Amniotic stem cell (primary cell): ENCODE measurements at places on chromosomes 3 and 15.
A peak's percentile ranks its signal among the peaks of the same experiment; 100 is the strongest.

- DNase-seq, result no peak
Observed at GRCh38 chr3:148591525-148591924, 106.2 kb upstream of the AGTR1 start.

GRCh38 chr3:141401573-141402475, 33.5 kb downstream of the ZBTB38 start:
- DNase-seq, result no peak

DNA sequence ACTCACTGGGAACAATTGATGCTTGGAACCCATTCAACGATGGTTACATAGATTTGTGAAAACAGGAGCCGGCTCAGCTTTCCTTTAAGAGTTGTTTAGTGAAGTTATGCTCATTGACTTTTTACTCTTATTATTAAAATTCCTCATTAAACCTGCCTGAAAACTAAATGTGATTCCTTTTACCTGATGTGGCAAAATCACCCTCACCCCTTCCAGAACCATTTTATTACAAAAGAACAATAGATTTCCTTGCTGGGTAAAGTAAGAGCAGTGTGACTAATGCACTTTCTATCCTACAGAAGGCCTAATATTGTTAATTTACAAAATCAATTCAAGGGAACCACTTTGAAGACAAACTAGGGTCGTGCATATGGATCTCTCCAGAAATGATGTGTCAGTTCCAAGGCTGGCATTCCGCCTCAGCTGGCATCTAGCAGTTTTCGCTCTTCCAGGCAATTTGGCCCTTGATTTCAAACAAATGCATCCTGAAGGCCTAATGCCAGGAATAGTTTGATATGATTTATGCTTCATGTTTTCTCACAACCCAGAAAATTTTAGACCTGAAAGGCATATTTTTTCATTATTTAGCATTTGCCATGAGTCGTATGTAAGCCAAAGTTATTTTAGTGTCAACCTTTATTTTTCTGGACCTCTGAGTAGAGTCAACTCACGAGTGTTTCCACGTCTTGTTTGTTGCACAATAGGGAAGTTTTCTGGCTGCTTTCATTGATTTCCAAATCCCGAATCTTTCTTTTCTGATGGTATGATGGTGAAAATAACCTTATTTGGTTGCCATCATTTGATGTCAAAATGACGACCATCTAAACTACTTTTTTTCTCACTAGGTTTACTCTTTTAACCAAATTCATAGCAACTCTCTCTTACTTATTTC, 447.8 kb downstream of the MECOM start:
- DNase-seq, result no peak

- no peak for DNase-seq
Observed at GRCh38 chr3:71907996-71908395, 123.0 kb upstream of the PROK2 start.

GRCh38 chr15:60800299-60801072, 321.5 kb upstream of the ICE2 start:
- DNase-seq, result no peak

- no peak for DNase-seq
Observed at GRCh38 chr15:64006642-64007041, 39.6 kb downstream of the DAPK2 start.

DNA sequence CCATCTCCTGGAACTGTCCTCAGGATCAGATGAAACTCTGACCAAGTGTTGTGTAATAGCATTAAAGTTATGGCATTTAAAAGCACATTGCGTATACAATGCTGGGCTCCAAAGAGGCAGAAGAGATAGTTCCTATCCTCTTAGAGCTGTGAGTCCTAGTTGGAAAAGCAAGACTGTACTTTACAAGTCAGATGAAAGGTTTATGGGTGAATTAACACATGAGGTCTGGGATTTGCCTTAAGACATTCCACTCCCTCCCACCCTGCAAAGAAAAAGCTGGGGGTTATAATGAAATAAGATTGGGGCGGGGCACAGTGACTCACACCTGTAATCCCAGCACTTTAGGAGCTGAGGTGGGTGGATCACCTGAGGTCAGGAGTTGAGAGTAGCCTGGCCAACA, 35.6 kb downstream of the SNAPC5 start:
- no peak for DNase-seq

- no peak for DNase-seq
Observed at GRCh38 chr15:90839187-90840071, 29.0 kb upstream of the FURIN start.

- DNase-seq, result no peak
Observed at GRCh38 chr15:91872356-91873137, 19.0 kb downstream of the SLCO3A1 start.

DNA sequence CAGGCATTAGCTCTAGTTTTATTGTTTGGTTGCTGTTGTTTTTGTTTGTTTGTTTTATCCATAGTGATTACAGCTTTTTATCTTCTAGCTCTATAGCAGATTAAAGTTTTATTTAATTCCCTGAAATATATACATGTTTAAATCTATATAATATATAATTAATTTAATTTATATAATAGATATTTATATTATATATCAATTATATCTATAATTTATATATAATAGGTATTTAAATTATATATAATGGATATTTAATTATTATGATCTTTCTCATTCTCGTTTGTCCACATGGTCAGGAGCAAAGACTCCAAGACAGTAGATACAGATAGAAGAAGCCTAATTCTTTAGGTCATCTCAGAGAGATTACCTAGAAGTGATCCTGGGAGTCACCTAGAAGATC, 238.8 kb upstream of the GPR149 start:
- DNase-seq, result no peak

DNA sequence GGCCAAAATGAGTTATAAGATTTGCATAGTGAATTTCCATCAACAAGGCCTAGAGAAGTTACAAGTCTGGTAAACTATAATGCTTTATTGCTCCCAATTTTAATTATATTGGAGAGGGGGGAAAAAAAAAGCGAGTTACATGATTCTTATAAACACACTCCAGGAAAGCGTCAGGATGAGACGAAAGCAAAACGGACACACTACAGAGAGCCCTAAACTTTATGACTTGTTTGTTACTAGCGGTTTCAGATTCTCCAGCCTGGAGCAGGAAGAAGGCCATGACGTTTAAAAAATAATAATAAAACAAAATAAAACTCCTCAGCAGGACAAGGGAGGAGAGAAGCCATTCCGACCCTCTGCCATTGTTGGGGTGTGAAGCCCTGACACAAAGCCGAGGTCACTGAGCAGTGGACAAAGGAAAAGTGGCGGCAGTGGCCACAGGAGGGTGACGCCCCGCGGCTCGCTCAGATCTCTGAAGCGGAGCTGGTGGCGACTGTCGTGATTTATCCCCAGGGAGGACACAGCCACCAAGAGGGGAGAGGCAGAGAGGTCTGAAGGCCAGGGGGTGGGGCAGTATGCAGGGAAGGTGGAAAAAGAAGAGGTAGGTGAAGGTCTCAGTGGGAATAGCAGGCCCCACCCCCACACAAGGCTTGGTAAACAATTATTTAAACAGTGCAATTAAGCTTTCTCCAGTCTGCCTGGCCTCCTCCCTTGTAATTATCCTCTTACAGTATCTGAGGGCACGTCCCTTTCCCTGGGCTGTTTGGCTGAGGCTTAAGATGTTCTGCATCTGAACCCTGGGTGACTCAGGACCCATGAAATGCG, 45.3 kb downstream of the ADAMTS9 start:
- DNase-seq, result no peak

GRCh38 chr3:145058483-145058882, 1086.9 kb downstream of the DIPK2A start:
- no peak for DNase-seq

DNA sequence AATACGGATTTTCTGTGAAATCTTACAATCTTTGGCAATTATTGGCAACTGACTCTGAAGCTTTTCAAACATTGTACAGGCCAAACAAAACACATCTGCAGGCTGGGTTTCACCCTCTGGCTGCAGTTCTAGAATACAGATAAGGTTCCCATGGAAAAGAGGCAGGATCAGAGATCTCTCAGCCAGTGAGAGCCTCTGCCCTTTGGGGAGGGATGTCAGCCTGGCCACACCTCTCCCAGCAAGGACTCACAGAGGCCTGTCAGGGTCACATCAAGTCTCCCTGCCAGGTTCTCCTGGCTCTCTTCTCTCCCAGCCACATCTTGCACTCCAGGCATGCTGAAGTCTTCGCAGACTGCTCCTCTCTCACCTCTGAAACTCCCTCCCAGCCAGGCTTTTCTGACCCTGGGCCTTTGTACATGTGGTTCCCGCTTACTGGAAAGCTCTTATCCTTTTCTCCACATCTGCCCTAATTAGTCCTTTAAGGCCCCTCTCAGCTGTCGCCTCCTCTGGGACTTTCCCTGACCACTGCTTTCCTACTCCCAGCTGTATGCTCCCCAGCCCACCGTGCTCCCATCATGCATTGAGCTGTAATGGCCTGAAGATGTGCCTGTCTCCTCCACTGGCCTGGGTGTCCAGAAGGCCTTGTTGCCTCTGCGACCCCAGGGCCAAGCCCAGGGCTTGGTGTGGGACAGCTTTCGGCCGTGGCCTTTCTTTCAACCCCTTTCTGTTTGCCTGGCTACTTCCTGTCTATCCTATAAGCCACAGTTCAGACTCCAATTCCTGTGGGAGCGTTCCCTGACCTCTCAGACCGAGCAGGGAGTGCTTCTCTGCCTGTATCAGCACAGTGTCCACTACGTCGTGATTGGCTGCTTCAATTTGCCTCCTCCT, 4.3 kb downstream of the RBP1 start:
- DNase-seq, result no peak

- no peak for DNase-seq
Observed at GRCh38 chr3:180229113-180229512, 192.4 kb upstream of the PEX5L start.

DNA sequence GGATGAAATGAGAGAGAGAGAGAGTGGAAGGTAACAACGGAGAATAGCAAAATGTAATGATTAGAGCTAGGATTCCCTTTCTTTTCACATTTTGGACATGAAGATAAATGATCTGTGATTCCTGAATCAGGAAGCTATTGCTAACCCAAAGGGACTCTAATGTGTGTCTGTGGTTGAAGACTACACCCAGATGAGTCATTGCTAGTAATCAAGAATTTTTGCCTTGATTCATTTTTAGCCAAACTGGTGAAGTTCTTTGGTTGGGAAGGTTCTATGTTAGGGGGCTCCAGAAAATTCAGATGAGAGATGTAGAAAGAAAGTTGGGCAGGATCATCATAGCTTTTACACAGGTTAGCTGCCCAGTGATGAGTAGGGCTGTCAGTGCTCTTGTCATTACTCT, 116.4 kb downstream of the DUT start:
- DNase-seq, result peak; percentile 21

DNA sequence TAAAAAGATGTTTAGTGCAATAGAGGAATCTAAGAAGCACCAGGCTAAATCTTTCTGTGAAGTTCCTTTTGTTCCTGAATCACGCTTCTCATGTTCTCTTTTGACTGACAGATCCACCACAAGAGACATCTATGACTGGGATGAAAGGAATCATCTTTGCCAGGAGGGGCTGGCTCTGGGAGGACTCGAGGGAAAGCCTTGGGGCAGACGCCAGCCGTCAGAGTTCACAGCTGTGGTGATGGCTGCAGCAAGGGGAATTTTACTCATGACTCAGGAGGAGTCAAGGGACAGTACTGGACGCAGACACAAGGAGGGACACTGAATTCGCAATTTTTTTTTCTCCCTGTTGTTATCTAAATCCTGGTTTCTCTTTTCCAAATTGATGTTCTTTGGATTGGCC, 38.7 kb downstream of the C3orf38 start:
- DNase-seq, result no peak

DNA sequence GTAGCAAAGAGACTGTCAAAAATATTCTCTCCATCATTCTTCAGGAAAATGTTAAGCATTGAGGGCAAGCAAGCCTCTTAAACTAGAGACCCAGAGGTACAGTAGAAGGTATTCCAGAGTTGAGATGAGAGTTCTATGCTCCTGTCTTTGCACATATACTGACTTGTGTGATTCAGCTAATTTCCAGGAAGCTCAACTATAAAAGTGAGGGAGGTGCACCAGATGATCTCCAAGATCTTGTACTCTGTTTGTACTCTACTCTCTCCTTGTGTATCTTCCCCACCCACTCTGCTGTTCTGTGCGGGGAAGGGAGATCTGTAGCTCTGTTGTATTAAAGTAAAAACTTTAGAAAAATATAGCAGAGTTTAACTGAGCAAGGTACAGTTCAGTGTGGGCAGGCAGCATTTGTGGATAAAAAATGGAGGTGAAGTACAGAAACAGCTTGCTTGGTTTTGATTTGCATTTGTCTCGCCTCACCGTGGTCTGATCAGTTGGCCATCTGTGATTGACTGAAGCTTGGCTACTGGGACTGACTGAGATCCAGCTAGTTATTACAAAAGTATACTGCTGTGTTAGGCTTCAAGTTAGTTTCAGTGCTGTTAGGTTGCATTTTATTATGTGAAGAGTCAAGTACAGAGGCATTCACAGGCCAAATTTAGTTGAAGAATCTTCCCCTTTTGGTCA, 463.1 kb upstream of the GOLIM4 start:
- DNase-seq, result no peak

- no peak for DNase-seq
Observed at GRCh38 chr3:9091486-9092235, 128.4 kb upstream of the RAD18 start.

DNA sequence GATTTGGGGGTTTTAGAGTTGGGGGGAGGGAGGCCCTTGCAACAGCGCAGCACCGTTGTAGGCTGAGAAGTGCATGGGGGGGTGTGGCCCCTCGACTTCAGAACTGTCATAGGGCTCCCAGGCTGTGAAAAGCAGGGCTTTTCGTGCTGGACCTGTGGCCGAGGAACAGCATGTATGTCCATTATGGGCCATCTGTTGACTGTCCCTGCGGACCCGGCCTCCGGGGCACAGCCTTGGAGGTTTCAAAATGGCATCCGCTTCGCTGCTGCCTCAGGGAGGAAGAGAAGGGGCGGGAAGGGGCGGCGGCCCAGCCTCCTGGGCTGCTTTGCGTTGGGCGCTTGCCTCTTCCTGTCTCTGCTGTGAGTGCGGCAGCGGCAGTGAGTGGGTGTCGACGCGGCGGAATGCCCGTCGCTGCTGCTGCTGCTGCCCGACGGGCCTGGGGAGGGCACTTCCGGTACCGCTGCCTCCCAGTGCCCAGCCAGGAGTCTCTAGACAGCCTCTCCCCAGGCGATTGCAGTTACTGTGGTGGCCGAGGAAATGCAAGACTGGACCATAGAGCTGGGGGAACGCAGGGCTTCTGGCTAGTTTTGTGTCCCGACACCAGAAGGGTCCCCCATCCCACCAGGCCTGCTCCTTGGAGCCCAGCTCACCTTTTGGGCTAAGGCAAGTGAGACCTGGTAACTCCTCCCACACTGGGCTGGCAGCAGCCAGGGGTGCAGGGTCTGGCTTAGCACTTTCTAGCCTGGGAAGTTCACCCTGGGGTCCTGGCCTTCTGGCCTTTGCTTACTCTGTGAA, 1.9 kb downstream of the GNAI2 start:
- peak; percentile 67 for DNase-seq

- DNase-seq, result no peak
Observed at GRCh38 chr3:62805580-62806277, 69.5 kb downstream of the CADPS start.

GRCh38 chr3:43638594-43639447, 17.0 kb upstream of the ANO10 start:
- DNase-seq, result no peak

GRCh38 chr15:90838139-90838538, 30.2 kb upstream of the FURIN start:
- DNase-seq, result no peak
